WTC11 (cell line): ENCODE measurements at places on chromosomes 11 and 22. TPM values are rescaled to one million over a fixed set of nuclear protein-coding genes. Genes with fewer than 3 reads are reported as not detected.

Gene RFPL3
- 0.16 TPM in 1 of 3 replicates, not detected in the others for total RNA-seq

Gene LRRC74B
- total RNA-seq = not detected in 3 replicates

DNA sequence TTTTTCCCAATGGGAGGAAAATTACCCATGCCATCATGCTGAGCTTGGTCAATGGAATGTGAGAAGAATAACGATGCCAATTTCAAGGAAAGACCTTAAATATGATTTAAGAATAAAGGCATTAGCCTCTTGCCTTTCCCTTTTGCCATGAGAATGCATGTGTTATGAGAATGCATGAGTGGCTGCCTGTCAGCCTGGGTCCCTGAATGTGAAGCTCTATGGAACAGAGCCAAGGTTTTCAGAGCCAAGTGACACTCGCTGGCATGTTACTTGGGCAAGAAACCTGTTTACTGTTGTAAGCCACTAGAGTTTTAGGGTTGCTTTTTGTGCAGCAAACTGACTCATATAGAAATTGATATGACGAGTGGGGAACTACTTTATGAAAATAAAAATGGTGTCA, 75.7 kb downstream of the JRKL start:
- no peak for DNase-seq

- DNase-seq = no peak
These were observed 70.0 kb upstream of the IGLL5 start for GRCh38 chr22:22817468-22818201.

- DNase-seq = no peak
These were observed 283.4 kb downstream of the TBC1D22A start for GRCh38 chr22:47045691-47046410.

DNA sequence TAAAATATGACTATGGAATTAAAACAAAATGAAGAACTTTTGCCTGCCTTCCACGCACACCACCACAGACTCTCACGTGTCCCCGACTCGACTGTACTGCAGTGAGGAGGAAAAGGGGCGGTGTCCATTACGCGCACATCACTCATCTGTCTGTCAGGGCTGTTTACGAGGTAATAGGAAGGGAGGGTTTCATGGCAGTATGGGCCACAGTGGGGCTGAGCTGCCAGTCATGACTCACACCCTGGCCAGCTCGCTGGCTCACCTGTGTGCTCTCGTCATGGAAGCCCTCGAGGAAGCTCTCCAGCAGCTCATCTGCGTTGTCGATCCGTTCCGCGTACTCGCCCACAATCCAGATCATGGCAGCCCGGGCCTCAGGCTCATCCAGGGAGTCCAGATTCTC, 33.5 kb upstream of the RASL10A start:
- DNase-seq = no peak

DNA sequence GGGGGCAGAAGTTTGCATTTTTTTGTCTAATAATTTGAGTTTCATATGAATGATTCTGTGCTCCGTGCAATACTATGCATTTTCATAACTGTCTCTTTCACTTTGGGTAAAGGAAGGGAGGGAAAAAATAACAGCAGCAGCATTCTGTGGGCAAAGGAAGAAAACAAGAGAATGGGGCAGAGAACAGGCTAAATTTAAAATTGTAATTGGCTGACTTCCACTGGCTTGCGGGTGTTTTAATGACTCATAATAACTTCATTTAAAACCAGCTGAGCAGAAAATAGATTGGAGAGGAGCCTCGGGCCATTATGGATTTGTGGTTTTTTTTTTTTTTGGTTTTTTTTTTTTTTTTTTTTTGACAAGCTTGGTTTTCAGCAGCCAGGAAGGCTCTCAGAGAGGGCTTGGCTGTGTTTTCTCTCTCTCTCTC, 107.4 kb downstream of the ZBTB16 start:
- DNase-seq = no peak

GRCh38 chr11:36081274-36081945, 137.5 kb downstream of the LDLRAD3 start:
- DNase-seq = no peak

- DNase-seq = no peak
These were observed 101.7 kb upstream of the CD82 start for GRCh38 chr11:44463751-44464150.

GRCh38 chr22:19287076-19287707, 4.3 kb downstream of the CLTCL1 start:
- DNase-seq = no peak

GRCh38 chr11:75565916-75566762, 4.1 kb downstream of the SERPINH1 start:
- DNase-seq = no peak

DNA sequence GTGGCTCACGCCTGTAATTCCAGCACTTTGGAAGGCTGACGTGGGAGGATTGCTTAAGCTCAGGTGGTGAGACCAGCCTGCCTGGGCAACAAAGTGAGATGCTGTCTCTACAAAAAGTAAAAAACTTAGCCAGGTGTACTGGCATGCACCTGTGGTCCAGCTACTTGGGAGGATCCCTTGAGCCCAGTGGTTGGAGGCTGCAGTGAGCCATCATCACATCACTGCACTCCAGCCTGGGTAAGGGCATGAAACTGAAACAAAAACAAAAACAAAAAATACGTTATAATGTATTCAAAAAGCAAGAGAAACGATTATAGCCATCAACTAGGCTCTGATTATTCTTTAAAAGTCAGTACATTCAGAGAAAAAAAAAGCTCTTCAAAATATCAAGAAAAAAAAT, 62.5 kb downstream of the TCF20 start:
- DNase-seq = no peak
